T-helper 9 cell (primary cell): ENCODE measurements at places on chromosomes 6 and 20.
A peak's percentile ranks its signal among the peaks of the same experiment; 100 is the strongest.

DNA sequence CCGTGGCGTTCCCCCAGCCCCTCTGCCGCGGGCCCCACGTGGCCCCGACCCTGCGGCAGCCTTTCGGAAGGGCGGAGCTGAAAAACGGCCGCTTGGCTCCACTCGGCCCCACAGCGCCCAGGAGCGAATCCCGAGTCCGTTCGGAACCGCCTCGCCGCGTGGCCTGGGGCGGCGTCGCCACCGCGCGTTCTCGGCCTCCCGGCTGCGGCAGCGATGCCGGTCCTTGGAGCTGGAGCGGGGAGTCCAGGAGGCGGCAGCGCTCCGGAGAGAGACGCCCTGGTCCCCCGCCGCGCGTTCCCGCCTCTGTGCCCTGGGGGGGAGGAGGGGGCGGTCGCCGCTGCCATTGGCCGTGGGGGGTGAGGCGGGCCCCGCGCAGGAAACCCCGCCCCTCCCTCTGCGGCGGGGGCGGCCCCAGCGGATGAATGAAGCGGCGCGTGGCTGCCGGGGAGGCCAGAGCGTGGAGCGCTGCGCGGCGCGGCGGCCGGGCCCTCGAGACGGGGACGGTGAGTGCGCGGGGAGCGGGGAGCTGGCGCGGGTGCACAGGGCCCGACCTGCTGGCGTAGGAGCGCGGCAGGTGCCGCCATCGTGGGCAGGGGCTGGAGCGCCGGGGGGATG is at the start of gene SLCO4A1:
SLCO4A1 (plus strand) TSS at position 453 of the 615 bp plus-strand sequence. CDS start 13,952 bp downstream, outside the sequence.
- peak; percentile 79 for DNase-seq

DNA sequence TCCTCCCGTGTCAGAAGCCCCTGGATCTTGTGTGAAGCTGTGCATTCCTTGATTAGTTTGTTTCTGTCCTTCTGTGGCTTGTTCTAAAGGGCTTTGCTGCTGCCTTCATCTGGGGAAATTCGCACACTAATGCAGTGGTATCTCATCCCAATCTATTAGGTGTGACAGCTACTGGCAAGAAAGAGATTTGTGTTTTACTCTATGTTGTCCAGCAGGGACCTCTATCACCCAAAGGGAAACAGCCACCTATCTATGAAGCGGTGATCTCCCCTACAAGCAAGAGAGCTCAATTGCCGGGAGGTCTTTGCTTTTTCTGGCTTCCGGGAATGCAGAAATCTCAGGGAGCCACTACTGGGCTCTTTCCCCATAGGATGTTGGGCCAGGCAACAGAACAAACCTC is 151.8 kb downstream of the NRN1 start:
- no peak for DNase-seq

DNA sequence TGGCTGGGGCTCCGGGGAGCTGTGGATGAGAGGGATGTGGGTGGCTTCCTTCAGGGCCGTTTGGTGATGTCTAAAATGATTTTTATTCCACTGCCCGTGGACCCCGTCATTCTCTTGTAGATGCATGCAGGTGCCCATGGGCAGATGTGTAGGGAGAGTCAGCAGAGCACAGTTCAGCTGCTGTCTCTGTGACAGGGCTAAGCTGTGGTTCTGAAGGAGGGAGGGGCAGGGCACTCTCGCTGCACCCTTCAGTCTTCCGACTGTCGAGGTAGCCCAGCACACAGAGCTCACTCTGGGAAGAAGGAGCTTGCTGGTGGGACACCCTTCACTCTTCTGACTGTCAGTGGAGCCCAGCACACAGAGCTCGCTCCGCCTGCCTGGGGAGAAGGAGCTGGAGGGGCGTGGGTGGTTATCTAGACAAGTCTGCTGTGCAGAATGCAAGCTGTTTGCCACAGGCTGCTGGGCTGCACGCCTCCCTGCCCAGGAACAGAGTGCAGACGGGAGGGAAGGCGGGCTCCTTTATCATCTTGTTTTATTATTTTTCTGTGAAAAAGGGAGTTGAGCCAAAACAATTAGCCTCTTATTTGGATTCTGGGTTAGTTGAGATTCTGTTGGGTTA is 28.4 kb upstream of the ADRM1 start:
- DNase-seq = no peak

DNA sequence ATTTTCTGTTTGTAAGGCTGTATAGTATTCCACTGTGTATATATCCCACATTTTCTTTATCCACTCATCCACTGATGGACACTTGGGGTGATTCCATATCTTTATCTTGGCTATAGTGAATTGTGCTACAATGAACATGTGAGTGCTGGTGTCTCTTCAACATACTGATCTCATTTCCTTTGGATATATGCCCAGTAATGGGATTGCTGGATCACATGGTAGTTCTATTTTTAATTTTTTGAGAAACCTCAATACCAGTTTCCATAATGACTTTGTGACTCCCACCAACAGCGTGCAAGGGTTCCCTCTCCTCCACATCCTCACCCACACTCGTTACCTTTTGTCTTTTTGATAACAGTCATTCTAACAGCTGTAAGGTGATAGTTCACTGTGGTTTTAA is 166.0 kb downstream of the ARHGAP18 start:
- no peak for DNase-seq

DNA sequence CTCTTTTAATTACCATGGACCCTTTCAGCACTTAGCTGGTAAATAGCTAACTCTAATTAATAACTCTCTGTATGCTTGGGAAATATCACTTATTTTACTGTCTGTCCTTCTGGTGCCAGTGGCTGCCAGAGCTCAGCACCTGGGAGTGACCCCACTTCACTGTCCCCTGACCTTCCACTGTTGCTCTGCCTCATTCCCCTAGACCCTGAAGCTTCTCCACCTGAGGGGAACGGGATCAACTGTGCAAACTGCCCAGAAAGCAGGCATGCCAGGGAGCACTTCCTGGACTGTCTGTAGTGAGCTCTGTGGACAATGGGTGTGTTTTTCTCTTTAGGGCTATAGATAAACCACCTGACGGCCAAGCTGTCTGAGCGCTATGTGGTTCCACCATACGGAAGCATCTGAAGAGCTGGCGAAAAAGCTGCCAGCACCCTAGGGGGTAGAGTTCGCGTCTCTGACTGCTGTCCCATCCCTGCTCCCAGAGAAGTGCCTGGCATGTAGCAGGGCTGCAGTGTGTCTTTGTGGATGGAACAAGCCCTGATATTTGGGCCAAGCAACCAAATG is 106.3 kb upstream of the FOXA2 start:
- no peak for DNase-seq

DNA sequence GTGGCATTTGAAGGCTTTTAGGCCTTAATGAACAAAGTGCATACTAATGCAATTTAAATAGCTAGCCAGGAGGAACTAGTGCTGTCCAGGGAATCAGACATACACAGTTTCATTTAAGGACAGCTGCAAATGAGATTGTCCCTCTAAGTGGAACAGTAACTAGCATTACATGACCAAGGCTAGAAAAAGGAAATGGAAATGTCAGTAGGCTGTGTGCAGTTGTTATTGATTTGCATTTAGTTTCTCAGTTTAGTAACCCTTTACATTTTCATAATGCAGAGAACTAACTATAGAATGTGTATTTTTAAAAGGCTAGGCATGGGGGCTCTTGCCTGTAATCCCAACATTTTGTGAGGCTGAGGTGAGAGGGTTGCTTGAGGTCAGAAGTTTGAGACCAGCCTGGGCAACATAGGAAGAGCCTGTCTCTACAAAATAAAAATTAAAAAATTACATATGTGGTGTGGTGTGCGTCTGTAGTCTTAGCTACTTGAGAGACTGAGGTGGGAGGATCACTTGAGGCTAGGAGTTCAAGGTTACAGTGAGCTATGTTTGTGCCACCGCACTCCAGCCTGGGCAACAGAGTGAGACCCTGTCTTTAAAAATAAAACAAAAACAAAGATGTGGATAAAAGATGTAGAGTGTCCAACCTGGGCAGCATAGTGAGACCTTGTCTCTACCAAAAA is 468.0 kb downstream of the UTRN start:
- DNase-seq = no peak

DNA sequence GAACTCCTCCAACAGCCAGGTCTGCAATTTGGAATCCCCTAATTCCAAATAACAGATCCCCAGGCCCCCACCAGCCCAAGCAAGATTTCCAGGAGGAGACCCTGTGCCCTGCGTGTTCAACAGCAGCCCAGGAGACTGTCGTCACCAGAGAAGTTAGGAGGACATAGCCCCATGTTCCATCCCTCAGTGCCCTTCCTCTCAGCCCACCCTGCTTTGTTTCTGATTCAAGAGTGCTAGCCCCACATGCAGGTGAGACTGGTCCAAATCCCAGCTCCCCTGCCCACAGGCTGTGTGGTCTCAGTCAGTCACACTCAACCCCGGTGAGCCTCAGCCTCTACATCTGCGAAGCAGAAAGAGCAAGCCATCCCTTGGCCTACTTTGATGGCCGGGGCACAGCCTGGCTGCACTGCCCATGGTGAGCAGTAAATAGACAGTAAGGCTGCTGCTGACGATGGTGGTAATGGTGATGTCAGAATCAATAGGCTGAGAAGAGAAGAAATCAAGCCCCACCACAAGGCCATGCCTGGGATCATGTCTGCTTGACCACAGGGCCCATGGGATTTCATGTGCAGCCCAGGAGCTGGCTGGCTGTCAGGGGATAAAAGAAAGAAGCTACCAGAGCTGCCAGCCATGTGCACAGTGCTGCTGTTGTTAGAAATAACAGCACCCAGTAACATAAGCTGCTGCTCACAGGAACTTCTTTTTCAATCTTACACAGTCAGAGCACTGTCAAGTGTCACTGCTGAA is 51.5 kb upstream of the NXT1 start:
- DNase-seq = no peak

DNA sequence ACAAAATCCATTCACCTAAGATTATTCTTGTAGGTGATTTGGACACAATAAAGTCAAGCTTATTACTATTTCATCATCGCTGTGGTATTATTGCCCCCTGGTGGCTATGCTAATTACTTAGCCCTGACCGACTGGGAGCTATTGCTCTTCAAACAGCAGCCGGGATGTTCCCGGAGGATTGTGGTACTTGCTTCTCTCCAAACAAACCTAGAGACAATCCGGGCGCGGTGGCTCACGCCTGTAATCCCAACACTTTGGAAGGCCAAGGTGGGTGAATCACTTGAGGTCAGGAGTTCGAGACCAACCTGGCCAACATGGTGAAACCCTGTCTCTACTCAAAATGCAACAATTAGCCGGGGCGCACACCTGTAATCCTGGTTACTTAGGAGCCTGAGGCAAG is 15.4 kb upstream of the STMND1 start:
- DNase-seq = no peak

- no peak for DNase-seq
Observed at GRCh38 chr20:8045946-8046345, 26.4 kb upstream of the TMX4 start.

- no peak for DNase-seq
Observed at GRCh38 chr6:70551566-70551965, 15.2 kb upstream of the SDHAF4 start.

GRCh38 chr6:43914272-43915147 is 144.5 kb downstream of the VEGFA start:
- DNase-seq = no peak

DNA sequence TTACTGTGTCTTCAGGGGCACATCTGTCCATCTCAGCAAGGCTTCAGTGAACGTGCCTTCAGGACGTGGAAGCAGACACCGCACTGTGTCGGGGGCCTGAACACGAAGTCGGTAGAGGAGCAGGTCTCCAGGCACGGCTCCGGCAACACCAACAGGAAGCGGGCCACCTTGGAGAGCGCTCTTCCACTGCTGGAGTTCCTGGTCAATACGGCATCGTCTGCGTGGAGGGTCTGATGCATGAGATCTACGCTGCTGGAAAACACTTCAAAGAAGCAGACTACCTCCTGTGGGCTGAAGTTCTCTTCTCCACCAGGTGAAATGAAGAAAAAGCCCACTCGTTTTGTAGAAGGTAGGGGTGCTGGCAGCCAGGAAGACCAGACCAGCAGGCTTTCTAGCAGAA is 69.3 kb upstream of the SLCO4A1 start:
- no peak for DNase-seq

DNA sequence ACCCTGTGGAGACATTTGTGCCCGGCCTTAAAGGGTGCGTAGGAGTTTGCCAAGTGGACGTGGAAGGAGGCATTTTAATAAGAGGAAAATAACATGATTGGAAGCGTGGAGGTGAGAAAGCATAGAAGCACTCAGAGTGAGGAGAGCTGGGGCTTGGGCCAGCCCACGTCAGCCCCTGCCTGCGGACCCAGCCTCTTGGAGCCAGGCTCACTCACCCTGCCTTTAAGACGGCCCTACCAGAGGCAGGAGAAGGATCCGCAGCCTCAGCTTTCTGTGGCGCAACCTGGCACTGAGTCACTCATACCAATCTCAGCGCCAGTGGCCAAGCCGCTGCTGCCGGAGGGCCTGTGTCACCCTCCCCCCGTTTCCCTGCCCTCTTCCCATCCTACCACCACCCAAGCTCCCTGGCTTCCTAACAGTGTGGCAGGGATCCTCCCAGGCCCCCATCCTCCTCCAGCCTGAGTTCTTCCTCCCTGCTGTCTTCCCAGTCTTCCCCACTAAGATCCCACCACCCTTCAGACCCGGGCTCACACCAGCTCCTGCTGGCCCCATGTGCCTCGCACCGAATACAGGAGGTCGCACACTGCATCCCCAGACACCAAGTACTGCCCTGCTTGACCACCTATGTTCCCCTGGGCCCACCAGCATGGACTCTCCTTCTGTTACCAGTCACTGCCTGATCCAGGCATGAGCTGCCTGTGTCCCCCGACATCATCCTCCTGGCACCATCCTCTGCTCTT is 285.2 kb downstream of the UST start:
- peak; percentile 25 for DNase-seq

DNA sequence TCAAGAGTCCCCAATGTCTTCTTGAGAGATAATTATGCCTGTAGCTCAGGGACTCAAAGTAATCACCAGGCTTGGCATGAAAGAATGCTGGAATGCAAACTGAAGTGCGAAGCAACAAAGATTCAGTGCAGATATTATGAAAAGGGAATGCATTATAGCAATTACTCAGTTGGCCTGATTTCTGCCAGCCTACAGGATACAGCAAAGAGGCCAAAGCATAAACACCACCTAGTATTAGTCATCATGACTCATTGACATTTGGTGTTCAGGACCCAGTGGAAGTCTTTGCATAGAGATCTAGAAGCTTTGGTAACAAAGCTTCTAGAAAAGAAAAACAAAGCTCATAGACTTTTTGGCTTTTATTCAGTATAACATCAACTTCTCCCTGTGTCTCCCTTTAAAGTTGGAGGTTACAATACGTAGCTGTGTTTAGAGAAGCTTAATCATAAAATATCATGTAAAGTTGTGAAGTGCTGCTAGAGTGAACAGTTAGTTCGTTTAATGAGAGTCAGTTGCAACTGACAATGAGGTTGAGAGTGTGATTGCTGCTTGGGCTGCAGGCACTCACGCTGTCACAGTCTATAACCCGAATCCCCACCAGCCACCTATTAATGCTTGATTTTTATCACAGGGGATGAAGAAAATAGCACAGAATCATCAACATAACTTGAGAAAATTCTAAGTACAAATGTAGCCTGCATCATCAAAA is 932.7 kb downstream of the TFAP2A start:
- DNase-seq = no peak

GRCh38 chr6:154580397-154581135 is 70.1 kb upstream of the CNKSR3 start:
- DNase-seq = no peak
